ENCODE measurements at places on chromosomes 4 and X. TPM values are rescaled to one million over a fixed set of nuclear protein-coding genes. Genes with fewer than 3 reads are reported as not detected.

DNA sequence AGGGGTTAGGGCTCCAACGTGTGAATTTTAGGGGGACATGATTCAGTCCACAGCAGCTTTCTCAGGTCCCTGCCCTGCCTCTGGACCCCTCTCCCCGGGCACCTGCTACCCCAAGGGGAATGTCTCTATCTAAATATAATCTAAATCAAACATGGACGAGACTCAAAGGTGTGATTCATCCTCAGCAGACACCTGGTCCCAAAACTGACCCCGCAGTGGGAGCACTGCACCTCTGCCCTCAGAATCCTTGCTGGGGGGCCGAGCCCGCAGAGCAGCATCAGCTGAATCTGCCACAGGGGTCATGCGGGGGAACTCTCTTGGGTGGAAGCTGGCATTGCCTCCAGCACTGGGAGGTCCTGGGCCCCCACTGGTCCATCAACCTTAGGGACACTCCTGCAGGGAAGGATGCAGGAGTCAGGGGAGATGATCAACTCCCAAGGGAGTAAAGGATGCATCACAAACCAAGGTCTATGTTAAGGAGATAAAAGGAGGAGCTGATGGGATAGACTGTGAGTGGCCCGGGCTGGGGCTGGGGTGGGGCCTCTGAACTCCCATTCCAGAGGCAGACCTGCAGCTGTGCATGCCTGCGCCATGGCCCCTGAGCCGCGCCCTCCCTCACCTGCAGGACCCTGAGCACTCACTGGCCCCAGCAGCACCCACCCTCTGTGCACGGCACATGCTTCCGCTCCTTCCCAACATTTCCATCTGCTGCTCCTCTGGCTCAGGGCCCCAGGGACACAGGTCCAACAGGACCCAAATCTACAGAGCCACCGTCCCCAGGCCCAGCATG is 54.0 kb downstream of the ADRA2C start:
- no peak overlapping the region for H3K27ac ChIP-seq
- no peaks in the 10 kb centered on the region for H3K36me3 ChIP-seq
- H3K4me1 ChIP-seq: no peaks in the 10 kb centered on the region
- H3K4me3 ChIP-seq: no peak overlapping the region
- peak; percentile 26 for DNase-seq

DNA sequence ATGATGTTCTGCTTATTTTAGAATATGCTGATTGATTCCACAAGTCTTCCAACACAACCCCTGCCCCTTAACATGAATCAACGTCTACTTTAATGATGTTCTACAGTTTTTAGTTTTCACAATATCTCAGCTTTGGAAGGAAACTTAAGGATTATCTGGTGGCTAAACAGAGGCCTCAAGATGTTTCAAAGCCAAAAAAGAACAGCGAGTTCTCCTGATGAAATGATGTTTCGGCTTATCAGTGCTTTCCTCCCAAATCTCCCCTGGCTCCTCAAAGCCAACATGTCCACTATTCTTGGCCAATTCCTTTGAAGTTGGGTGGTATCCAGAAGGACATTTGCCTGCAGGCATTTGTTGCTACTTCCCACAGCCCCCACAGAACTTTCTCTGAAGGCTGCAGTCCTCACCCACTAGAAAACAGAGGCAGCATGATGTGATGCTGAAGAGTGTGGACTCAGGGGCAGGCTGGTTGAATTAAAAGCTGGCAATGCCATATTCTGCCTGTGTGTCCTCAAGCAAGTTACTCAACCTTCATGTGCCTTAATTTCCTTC is 87.3 kb downstream of the ADGRG4 start:
- H3K27ac ChIP-seq: no peak overlapping the region
- no peak for DNase-seq
- no peaks in the 10 kb centered on the region for H3K27me3 ChIP-seq
- no peaks in the 10 kb centered on the region for H3K4me1 ChIP-seq
- H3K36me3 ChIP-seq: no peaks in the 10 kb centered on the region

GRCh38 chr4:123554801-123555232 is 158.2 kb downstream of the SPRY1 start:
- peaks cover 2% of the 10 kb centered on the region for H3K4me1 ChIP-seq
- H3K27me3 ChIP-seq: no peaks in the 10 kb centered on the region
- H3K4me3 ChIP-seq: no peak overlapping the region
- DNase-seq: no peak

GNRHR gene
- total RNA-seq: not detected

DNA sequence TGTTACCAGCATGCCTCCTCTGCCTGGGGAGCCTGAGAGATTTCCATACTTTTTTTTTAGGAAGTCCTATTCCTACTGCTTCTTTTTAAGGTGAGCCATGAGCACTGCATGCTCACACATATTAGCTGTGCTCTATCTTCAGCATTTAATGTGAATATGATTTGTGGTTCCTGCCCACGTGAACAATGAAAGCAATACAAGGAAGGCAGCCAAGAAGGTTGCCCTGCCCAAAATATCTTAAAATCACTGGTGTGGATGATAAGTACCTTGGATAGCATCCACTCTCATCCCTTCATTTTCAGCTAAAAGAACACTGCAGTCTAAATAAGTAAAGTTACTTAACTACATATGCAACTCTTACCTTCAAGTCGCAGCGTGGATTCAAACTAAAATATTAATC is 607.5 kb downstream of the PACRGL start:
- no peaks in the 10 kb centered on the region for H3K4me1 ChIP-seq
- no peak for DNase-seq
- no peaks in the 10 kb centered on the region for H3K36me3 ChIP-seq
- no peaks in the 10 kb centered on the region for H3K27me3 ChIP-seq
- no peak overlapping the region for H3K4me3 ChIP-seq

- no peaks in the 10 kb centered on the region for H3K4me1 ChIP-seq
- H3K27ac ChIP-seq: no peak overlapping the region
- no peaks in the 10 kb centered on the region for H3K27me3 ChIP-seq
- DNase-seq: no peak
- H3K36me3 ChIP-seq: no peaks in the 10 kb centered on the region
Measured at GRCh38 chr4:26104056-26104685, 190.2 kb downstream of the SMIM20 start.

TMEM271 gene
- total RNA-seq: not detected

- H3K27me3 ChIP-seq: no peaks in the 10 kb centered on the region
- H3K4me3 ChIP-seq: no peak overlapping the region
- no peaks in the 10 kb centered on the region for H3K4me1 ChIP-seq
- no peak for DNase-seq
Measured at GRCh38 chrX:109936114-109936513, 66.8 kb upstream of the TMEM164 start.

- no peak for DNase-seq
- H3K36me3 ChIP-seq: no peaks in the 10 kb centered on the region
- H3K27ac ChIP-seq: no peak overlapping the region
- H3K27me3 ChIP-seq: no peaks in the 10 kb centered on the region
- H3K4me3 ChIP-seq: no peak overlapping the region
Measured at GRCh38 chr4:22876270-22876669, 183.5 kb downstream of the GBA3 start.

DNA sequence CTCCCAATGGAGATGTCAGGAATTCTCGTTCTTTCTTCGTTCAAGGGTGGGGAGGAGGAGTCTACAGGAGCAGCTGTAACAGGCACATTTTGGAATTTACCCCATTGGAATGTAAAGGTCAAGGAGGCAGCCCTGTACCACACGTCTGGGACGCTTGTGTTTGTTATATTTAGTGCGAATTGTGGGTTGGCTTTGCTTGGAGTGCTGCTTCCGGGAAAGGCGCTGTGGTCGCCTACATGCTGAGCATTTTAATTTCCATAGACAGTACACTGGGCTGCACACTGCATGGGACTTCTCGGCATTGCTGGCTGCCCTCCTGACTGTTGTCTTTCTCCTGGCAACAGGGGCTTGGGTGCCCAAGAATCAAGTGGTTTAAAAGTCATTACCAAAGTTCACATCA is 12.8 kb downstream of the GYG2 start:
- H3K27me3 ChIP-seq: no peaks in the 10 kb centered on the region
- no peak overlapping the region for H3K27ac ChIP-seq
- H3K36me3 ChIP-seq: no peaks in the 10 kb centered on the region

CLDN22 gene
- total RNA-seq: not detected

FHIP1A gene
- total RNA-seq: 6.2 TPM

FGFBP2 gene
- 0.84 TPM for total RNA-seq

PWWP3B gene
- total RNA-seq: not detected

DNA sequence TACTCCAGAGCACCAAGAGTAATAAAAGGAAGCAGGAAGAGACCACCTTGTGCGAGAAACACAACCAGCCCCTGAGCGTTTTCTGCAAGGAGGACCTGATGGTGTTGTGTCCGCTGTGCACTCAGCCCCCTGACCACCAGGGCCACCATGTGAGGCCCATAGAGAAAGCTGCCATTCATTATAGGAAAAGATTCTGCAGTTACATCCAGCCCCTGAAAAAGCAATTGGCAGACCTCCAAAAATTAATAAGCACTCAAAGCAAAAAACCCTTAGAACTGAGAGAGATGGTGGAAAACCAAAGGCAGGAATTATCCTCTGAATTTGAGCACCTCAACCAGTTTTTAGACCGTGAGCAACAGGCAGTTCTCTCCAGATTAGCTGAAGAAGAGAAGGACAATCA is 5.7 kb downstream of the TRIM75 start:
- peaks cover 5% of the 10 kb centered on the region for H3K27me3 ChIP-seq
- DNase-seq: no peak
- H3K36me3 ChIP-seq: no peaks in the 10 kb centered on the region

GRCh38 chr4:155608225-155608885 is 58.3 kb upstream of the GUCY1A1 start:
- no peaks in the 10 kb centered on the region for H3K36me3 ChIP-seq
- no peaks in the 10 kb centered on the region for H3K4me1 ChIP-seq
- no peaks in the 10 kb centered on the region for H3K27me3 ChIP-seq
- no peak overlapping the region for H3K27ac ChIP-seq
- no peak overlapping the region for H3K4me3 ChIP-seq

- H3K4me3 ChIP-seq: no peak overlapping the region
- no peak overlapping the region for H3K27ac ChIP-seq
- H3K27me3 ChIP-seq: no peaks in the 10 kb centered on the region
- H3K36me3 ChIP-seq: no peaks in the 10 kb centered on the region
- no peaks in the 10 kb centered on the region for H3K4me1 ChIP-seq
Measured at GRCh38 chr4:53019485-53020382, 157.6 kb downstream of the RASL11B start.

Data from aorta (tissue), 5 donors.